NCI-H1436 treated with DMSO at 0.1 percent for 48 hours (cell line): ENCODE measurements at places on chromosomes 1 and 21.

- DNase-seq = no peak
These were observed 14.8 kb downstream of the SIM2 start for GRCh38 chr21:36713746-36714145.

DNA sequence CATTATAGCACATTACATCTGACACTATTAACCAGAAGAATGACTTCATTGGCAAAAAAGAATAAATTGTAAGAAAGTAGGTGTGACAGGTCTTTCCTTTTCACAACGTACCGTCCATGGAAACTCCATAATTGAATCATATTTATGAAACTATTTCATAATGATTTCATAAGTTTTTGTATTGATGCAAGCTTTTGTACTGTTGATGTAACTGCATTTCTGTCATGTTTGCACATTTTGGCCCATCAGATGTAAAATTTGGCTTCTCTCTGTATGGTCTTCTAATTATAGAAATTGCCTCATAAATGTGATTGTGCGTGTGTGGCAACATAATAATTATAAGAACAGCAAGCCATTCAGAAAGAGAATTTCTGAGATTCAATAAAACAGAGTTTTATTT is 180.7 kb upstream of the ZNHIT6 start:
- no peak for DNase-seq

GRCh38 chr1:95854457-95854856 is 620.4 kb downstream of the RWDD3 start:
- DNase-seq = no peak

DNA sequence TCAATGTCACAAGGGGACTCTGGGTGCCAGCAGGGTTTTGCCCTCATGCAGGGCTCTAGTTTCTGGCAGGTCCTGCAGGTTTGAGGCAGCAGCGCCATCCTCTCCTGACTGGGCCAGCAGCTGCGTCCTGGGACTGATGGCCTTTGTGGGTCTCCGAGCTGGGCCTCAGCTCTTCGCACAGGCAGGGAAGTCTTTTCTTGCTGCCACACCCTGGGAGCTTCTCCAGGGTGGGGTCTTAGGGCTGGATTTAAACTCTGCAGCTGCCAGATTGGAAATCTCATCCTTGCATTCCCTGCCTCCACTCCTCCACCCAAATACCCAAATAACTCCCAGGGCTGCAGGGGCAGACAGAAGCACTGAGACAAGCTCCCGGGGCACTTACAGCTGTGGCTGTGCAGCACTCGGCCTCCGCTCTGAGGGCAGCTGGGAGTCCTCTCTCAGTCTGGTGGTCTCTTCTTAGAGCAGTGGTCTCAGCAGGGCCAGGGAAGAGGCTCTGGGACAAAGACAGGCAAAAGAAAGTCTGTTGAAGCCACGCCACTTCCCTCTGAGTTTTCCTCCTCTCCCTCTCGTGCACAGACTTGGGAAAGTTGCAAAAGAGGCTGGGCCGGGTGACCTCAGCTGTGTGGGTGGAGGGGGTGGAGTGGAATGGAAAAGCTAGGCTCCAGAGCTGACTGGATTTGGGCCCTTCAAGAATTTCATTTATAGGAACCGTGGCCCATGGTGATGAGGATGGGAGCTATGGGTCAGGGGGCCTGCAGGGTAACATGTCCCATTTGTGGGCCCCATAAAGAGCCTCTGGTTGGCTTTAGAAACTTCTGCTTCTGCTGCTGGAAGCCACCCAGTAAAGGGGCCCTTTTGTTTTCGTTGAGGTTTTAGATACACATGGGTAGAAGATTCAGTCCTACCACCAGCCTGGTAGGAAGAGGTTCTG is at the start of gene RAB7B:
TSS of gene RAB7B (minus strand) at position 525 of the 931 bp plus-strand sequence. CDS start 9,260 bp downstream, outside the sequence.
- no peak for DNase-seq

GRCh38 chr1:231037585-231038517 is 2.2 kb downstream of the FAM89A start:
- DNase-seq = no peak

GRCh38 chr1:83559129-83559840 is 439.6 kb downstream of the TTLL7 start:
- no peak for DNase-seq

DNA sequence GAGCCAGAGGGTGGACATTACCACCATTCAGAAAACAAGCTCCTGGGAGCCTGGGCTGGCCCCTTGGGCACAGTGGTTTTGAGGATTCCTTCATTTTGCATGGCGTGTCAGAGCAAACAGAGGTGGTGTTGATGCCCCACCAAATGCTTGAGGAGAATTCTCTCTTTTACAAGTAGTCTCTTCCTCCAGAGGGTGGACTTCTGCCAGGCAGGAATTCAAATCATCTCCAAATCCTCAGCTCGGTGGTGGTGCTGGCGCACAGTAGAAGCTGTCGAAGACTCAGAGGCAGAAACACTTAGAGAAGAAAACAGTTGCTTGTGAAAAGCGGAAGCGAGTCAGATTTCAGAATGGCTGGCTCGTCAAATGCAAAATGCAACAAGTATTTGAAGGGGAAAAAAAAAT is 3.4 kb upstream of the CHI3L1 start:
- no peak for DNase-seq

GRCh38 chr21:32392880-32393676 is at the start of gene URB1:
TSS of gene URB1 (minus strand) at chr21:32393012. CDS start at chr21:32392910, 102 bp downstream.
- DNase-seq = no peak

GRCh38 chr1:20123722-20124455 is 4.6 kb upstream of the PLA2G2D start:
- DNase-seq = no peak

- DNase-seq = no peak
These were observed 228.8 kb upstream of the CSF3R start for GRCh38 chr1:36711480-36711879.

DNA sequence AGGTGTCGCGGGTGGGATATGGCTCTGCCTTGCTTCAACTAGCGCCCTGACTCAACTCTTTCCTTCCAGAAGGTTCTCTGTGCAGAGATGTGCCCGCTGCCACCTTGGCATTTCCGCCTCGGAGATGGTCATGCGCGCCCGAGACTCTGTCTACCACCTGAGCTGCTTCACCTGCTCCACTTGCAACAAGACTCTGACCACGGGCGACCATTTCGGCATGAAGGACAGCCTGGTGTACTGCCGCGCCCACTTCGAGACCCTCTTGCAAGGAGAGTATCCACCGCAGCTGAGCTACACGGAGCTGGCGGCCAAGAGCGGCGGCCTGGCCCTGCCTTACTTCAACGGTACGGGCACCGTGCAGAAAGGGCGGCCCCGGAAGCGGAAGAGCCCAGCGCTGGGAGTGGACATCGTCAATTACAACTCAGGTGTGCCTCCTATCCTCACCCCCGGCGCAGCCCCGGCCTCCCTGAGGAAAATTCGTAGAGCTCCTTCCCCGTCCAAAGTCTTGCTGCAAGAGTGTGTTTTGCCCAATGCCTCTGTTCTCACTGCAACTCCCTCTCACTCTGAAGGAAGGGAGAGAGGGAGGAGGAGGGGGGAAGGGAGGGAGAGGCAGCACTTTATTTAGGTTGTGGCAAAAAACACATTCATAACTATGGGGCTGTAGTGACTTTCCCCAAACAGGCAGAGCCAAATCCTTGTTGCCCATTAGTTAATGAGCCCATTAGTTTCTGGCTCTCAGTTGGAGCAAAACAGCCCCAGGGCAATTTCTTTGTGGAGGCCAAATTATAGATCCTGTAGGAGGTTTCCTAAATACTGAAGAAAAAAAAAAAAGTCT is 4.3 kb downstream of the LHX9 start:
- no peak for DNase-seq

DNA sequence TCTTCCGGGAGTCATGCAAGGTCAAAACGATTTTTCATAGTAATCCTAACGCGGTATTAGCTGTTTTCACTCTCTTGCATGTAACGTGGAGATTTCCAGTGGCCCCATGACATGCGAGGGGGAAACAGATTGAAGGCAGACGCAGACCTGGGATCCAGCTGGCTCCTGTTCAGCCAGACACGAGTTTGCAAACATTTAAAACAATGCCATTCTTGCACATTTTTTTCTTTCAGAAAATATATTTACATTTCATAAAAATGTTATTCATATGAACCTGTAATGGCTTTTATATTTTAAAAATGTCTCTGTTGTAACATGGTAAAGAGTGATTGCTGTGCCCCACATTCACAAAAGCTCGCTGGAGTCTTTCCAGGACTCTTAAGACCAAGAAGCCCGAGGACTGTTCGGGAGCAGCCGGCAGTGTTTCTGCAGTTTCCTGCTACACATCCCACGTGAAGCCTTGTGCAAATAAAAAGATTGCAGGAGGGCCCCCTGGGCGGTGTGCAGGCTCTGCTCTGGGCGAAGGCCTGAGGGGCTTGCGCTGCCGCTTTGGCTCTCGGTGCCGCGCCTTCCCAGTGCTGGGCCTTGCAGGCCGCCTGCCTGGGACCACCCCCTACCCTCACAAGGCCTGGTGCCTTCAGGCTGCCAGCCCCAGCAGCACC is 184.9 kb downstream of the DYRK1A start:
- peak; percentile 3 for DNase-seq

DNA sequence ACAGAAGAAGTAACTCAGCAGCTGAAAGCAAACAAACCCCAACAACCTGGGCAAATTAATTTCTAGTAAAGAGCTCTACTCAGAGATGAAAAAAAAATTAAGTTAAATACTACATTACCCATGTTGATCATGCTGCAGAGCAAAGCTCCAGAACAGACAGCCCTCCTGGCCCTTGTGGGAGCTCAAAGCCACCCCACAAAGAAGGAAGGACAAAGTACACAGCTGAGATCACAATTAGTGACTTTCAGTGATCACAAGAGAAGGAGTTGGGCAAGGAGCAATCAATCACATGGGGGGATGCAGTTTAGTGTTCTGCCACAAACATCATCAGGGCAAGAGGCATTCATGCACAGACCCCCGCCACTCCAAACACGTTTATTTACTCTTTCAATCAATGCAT is 114.2 kb downstream of the DAB1 start:
- DNase-seq = no peak

DNA sequence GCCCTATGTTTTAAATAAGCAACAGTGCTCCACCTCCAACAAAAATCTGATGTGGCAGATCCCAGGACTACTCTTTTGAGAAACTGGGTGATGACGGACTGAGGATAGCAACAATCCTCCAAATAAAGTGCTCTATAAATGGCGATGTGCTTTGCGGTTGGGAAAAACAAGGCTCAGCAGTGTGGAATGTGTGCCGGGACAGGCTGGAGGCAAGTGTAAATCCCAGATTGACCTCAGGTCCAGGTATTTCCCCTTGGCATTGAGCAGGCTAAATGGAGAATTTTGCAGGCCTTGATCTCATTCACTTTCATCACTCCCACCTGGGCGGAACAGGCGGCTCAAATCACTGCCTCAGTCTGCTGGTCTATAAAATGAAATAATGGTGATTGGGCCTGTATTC is 35.1 kb downstream of the LRRC42 start:
- DNase-seq = no peak

GRCh38 chr1:206002160-206002559 is 1.0 kb downstream of the RAB7B start:
- no peak for DNase-seq

GRCh38 chr1:223022641-223023473 is 120.2 kb downstream of the TLR5 start:
- no peak for DNase-seq

DNA sequence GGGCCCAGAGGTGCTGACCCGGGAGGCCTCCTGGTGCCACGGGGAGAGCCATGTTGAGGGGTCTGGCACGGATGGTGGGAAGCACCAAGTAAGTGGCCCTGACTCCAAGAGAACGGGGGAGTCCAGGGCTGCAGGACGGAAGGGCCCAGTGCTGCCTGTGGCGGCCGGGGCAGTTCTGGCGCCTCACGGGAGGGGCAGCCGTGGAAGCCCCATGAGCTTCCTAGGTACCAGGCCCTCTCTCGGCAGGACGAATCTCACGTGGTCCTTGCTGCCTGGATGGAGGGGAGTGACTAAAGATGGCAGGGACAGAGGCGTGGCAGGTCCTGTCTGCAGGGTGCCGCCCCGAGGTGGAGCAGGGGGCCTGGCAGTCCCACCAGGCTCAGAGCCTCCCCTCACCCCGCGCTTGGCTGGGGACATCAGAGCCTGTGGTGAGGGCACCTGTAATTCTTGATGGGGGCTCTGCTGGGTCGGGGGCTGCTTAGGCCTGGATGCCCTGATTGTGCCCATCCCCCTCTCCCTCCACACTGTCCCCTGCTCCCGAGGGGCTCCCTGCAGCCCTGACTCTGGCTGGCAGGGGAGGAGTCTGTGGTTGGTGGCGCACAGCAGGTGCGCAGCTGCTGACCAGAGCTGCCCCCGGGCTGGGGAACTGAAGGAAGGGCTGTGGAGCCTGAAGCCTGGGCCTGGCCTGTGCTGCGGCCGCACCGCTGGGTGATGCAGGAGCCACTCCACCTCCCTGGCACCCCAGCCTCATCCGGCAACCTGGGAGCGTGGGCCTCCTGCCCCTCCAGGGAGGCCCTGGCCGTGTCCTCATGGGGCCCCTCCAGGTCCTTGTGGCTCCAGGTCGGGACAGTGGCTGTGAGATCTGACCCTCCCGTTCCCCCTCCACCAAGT is 31.4 kb downstream of the POFUT2 start:
- DNase-seq = no peak

- DNase-seq = no peak
These were observed 15.7 kb upstream of the LUZP1 start for GRCh38 chr1:23184212-23184934.

GRCh38 chr1:78622548-78622947 is 2.3 kb downstream of the IFI44L start:
- DNase-seq = no peak

GRCh38 chr1:114794038-114794437 is 13.6 kb upstream of the SIKE1 start:
- DNase-seq = no peak

GRCh38 chr1:78003070-78003746 is 1.5 kb upstream of the DNAJB4 start:
- no peak for DNase-seq

- no peak for DNase-seq
These were observed 584.1 kb downstream of the PTPRU start for GRCh38 chr1:29820401-29820800.

- DNase-seq = no peak
These were observed 42.4 kb upstream of the AK4 start for GRCh38 chr1:65105596-65105995.

DNA sequence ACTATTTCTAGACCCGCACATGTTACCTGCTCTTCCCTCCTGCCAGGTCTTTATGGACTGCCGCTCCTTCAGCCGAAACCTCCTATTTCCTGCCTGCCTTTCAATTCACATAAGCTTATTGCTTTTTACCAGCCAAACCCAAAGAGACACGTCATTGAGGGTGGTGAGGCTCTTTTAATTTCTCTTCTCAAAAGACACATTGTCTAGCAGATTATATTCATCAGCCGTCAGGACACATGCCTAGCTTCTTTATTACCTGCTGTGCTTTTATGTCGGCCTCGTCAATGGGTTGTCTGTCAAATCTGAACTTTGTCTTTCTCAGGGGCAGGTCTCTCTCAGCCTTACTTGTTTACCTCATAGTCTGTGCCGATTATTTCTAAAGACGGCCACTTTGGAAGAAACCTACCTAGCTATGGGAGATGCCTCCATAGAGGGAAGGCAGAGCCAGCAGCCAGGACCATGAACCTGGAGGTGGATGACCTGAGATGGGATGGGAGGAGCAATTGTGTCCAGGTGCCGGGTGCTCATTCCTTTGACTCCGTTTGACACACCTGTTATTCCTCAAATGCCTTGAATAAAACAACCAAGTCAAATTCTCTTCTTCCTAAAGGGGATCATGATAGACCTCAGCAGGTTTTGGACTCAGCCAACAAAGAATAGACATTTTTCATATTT is 42.0 kb downstream of the ZBTB18 start:
- DNase-seq = no peak

GRCh38 chr21:32406405-32406804 is 6.1 kb upstream of the EVA1C start:
- DNase-seq = no peak

- DNase-seq = peak; percentile 47
These were observed 193.3 kb upstream of the SNX7 start for GRCh38 chr1:98468111-98468717.
